ENCODE measurements at places on chromosomes 1 and 21.
A peak's percentile ranks its signal among the peaks of the same experiment; 100 is the strongest.

GRCh38 chr1:177355575-177355974, 184.8 kb downstream of the BRINP2 start:
- DNase-seq = no peak

- DNase-seq = no peak
These were observed 2.0 kb downstream of the HNRNPU start for GRCh38 chr1:244862354-244862698.

- DNase-seq = no peak
These were observed 299.3 kb upstream of the VAMP3 start for GRCh38 chr1:7471836-7472235.

DNA sequence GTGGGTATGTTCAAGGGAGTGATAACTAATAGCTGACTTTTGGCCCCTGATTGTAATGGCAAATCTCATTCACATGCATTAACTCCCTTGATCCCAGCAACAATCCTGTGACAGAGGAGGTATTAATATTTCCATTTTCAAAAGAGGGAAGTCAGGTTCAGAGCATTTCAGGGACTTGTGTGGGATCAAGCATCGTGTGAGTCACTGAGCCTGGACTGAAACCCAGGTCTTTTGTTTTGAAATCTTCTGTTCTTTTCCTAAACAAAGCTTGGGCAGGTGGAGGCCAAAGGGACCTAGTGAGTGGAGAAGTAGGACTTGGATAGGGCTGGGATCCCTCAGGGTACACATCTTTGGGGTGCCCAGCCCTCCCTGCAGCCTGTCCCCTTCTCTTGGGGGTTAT, 37.9 kb downstream of the ETNK2 start:
- no peak for DNase-seq

DNA sequence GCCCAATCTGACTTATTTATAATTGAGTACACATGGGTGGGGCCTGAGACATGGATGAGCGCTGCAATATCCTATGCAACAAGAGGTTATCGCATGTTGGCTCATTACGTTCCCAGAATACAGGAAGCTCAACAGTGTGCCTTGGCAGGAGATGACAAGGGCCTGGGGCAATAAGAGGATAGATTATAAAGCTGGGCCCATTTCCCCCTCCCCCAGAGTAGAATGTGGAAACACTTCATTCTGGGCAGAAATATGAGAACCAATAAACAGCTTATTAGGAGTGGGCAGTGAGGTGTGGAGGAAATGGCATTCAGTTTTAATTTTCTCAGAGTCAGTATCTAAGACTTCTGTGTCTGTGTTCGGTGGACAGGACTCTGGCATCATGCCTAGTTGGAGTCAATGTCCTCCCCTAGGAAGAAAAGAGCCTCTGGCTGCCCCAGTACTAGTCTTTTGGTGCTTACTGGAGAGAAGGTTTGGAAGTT, 92.8 kb downstream of the PIK3R3 start:
- no peak for DNase-seq

GRCh38 chr1:167404161-167404888, 114.0 kb downstream of the CD247 start:
- no peak for DNase-seq

DNA sequence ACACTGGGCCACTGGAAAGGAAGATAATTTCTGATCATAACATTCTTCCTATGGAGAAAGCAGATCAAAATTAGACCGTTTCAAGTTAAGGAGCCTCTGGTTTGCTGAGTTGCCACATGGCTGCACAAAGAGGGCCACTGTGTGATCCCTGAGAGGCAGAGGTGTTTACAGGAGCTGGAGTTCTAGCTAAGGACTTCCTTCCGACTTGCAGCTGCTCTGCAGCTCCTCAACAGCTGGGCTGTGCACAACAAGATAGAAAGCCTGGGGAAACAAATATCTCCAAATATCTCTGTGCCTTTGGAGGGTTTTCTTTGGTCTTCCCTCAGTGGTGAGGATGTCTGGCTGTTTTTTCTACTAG, 26.8 kb downstream of the GADD45A start:
- no peak for DNase-seq

- DNase-seq = no peak
These were observed 6.3 kb downstream of the C1orf53 start for GRCh38 chr1:197908716-197909220.

GRCh38 chr1:232923739-232924386, 26.5 kb upstream of the NTPCR start:
- DNase-seq = peak; percentile 18

DNA sequence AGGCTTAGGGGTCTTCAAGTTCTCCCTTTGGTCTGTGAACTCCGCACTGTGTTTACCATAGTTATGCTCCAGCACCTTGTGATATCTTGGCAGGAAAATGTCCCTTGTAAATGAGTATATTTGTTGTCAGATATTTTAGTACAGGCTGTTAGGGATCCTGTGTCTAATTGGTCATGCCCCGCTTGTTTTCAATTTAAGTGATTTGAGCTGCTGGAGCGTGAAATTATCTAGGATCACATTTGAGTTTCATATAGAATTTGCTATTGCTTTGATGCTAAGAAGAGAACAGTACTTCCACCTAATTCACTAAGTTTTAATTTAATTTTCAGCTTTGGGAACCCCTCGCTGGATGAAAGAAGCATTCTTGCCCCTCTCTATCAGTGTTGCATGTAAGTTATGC, 15.4 kb upstream of the TOR3A start:
- no peak for DNase-seq
